ENCODE measurements at places on chromosomes 11 and 22. TPM values are rescaled to one million over a fixed set of nuclear protein-coding genes. Genes with fewer than 3 reads are reported as not detected.

SAMM50 gene
- 42.6 TPM for total RNA-seq

DNA sequence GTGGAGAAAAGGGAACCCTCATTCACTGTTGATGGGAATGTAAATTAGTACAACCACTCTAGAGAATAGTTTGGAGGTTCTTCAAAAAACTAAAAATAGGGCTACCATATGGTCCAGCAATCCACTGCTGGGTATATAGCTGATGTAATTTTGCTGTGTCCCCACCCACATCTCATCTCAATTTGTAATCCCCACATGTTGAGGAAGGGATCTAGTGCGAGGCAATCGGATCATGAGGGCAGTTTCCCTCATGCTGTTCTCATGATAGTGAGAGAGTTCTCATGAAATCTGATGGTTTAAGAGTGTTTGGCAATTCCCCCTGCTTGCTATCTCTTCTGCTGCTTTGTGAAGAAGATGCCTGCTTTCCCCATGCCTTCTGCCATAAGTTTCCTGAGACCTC is 17.1 kb upstream of the OR52M1 start:
- H3K4me1 ChIP-seq = no peaks in the 10 kb centered on the region
- H3K36me3 ChIP-seq = no peaks in the 10 kb centered on the region
- peaks cover 16% of the 10 kb centered on the region for H3K27me3 ChIP-seq
- no peak overlapping the region for H3K4me3 ChIP-seq
- no peak for DNase-seq

KCNQ1OT1 gene
- 3.9 TPM for total RNA-seq

DNA sequence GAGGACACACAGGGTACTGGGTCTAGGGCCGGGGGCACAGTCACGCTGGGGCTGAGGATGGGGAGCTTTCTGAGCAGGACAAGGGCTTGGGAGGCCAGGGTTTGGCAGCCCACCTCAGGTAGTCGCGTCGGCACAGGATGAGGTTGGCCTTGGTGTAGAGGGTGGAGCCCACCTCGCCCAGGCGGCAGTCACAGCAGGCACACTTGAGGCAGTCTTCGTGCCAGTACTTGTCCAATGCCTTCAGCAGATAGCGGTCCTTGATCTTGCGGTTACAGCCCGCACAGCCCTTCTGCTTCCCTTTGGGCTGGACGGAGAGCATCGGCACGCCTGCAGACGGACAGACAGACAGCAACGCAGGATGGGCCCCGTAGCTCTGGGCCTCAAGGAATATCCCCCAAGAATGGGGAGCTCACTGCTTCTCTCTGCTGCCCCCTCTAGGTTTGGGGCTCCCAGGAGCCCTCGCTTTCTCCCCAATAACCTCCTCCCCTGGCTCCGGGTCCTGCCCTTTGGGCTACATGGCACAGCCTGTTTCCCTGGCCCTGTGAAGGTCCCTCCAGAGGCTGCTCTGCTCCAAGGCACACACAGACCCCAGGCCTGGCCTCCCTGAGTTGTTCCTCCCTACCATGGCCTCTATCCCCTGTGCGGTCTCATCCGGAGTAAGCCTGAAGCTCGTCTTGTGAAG is 33.4 kb downstream of the LMO1 start:
- no peaks in the 10 kb centered on the region for H3K36me3 ChIP-seq
- H3K27me3 ChIP-seq = peaks cover 3% of the 10 kb centered on the region
- no peak overlapping the region for H3K27ac ChIP-seq
- DNase-seq = no peak
- no peaks in the 10 kb centered on the region for H3K4me1 ChIP-seq

SCN2B gene
- total RNA-seq = not detected

- no peak overlapping the region for H3K27ac ChIP-seq
- H3K4me3 ChIP-seq = no peak overlapping the region
- no peak for DNase-seq
- no peaks in the 10 kb centered on the region for H3K27me3 ChIP-seq
- no peaks in the 10 kb centered on the region for H3K36me3 ChIP-seq
Measured at GRCh38 chr11:61617515-61617914, 36.6 kb upstream of the SYT7 start.

- peaks cover 10% of the 10 kb centered on the region for H3K4me1 ChIP-seq
- no peak overlapping the region for H3K27ac ChIP-seq
- H3K27me3 ChIP-seq = peaks cover 50% of the 10 kb centered on the region
- DNase-seq = no peak
- no peak overlapping the region for H3K4me3 ChIP-seq
Measured at GRCh38 chr11:117871784-117872183, 4.7 kb downstream of the FXYD6 start.

DNA sequence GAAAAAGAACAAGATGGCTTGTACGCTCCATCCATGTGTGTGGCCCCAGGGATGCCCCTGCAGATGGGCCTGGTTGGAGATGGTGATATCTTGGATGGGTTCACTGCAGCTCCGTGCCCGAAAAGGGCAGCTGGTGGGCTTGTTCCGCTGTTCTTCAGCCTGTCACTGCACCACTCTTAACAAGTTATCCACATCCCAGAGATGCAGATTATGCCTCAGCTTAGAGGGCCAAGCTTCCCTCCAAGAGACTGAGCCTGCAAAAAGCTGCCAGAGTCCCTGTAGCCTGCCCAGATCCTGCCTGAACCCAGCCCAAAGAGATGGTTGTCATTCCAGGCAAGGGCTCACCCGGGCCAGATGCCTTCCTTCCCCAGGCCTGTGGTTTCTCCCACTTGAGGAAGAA is 308.0 kb downstream of the OPCML start:
- no peaks in the 10 kb centered on the region for H3K27me3 ChIP-seq
- H3K4me3 ChIP-seq = no peak overlapping the region
- H3K4me1 ChIP-seq = no peaks in the 10 kb centered on the region
- no peaks in the 10 kb centered on the region for H3K36me3 ChIP-seq

GRCh38 chr22:37510091-37510490 is 9.1 kb downstream of the CARD10 start:
- H3K27ac ChIP-seq = peak overlapping the region; percentile 64
- peaks cover 55% of the 10 kb centered on the region for H3K4me1 ChIP-seq
- no peak overlapping the region for H3K4me3 ChIP-seq
- peaks cover 15% of the 10 kb centered on the region for H3K36me3 ChIP-seq

SHANK2 gene
- total RNA-seq = 0.03 TPM

- DNase-seq = no peak
- H3K4me3 ChIP-seq = peak overlapping the region; percentile 60
- peaks cover 47% of the 10 kb centered on the region for H3K4me1 ChIP-seq
- no peaks in the 10 kb centered on the region for H3K27me3 ChIP-seq
- peak overlapping the region; percentile 92 for H3K27ac ChIP-seq
Measured at GRCh38 chr11:122068141-122068540, 47.9 kb downstream of the BLID start.

NAALADL1 gene
- total RNA-seq = not detected

OOSP1 gene
- total RNA-seq = not detected

FOLR2 gene
- total RNA-seq = not detected

GRCh38 chr11:118623269-118623655 is 15.8 kb downstream of the PHLDB1 start:
- no peaks in the 10 kb centered on the region for H3K27me3 ChIP-seq
- H3K27ac ChIP-seq = peak overlapping the region; percentile 93
- DNase-seq = no peak
- H3K4me1 ChIP-seq = peaks cover 50% of the 10 kb centered on the region
- H3K4me3 ChIP-seq = peak overlapping the region; percentile 83

DNA sequence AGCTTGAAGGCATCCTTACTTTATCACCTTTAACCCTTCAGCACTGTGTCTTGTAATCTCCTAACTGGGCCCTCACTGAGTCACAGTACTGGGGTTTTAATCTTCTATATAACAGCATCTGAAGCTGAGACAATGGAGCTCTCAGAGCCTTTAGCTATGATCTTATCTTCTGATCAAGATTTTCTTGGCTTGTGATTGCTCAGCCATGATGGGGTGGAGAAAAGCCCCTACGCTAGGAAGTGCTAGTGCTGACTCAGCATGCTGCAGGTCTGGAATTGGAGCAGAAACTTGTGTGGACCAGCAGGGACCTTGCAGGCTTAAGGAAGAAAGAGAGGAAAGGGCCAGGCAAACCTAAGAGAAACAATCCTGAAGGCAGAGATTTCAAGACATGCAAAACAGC is 71.7 kb upstream of the EED start:
- no peak overlapping the region for H3K4me3 ChIP-seq
- peaks cover 11% of the 10 kb centered on the region for H3K4me1 ChIP-seq
- DNase-seq = no peak
- H3K36me3 ChIP-seq = no peaks in the 10 kb centered on the region

- H3K4me3 ChIP-seq = no peak overlapping the region
- H3K36me3 ChIP-seq = no peaks in the 10 kb centered on the region
- H3K4me1 ChIP-seq = peaks cover 15% of the 10 kb centered on the region
Measured at GRCh38 chr22:20312396-20313191, 7.3 kb downstream of the DGCR6L start.

DNA sequence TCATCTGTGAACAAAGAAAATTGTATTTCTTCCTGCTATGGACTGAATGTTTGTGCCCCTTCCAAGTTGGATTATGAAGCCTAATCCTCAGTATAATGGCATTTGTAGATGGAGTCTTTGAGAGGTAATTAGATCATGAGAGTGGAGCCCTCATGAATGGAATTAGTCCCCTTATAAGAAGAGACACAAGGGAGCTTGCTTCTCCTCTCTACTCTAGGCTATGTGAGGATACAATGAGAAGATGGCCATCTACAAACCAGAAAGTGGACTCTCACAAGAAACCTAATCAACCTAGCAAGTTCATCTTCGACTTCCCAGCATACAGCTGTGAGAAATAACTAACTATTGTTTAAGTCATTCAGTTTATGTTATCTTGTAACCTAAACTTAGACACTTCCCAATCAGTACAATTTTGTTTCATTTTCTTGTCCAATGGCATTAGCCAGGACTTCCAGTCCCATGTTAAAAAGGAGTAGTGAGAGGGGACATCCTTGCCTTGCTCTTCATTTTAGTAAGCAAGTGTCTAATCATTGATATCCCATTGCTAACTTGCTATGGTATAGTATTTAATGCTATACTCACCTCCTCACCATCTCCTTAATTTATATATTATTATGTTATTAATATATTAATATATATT is 45.7 kb downstream of the PDGFD start:
- no peak for DNase-seq
- H3K27ac ChIP-seq = no peak overlapping the region
- H3K36me3 ChIP-seq = no peaks in the 10 kb centered on the region
- H3K27me3 ChIP-seq = no peaks in the 10 kb centered on the region

- no peak overlapping the region for H3K4me3 ChIP-seq
- no peaks in the 10 kb centered on the region for H3K27me3 ChIP-seq
- H3K27ac ChIP-seq = no peak overlapping the region
- peaks cover 12% of the 10 kb centered on the region for H3K4me1 ChIP-seq
- H3K36me3 ChIP-seq = peaks cover 3% of the 10 kb centered on the region
- DNase-seq = no peak
Measured at GRCh38 chr22:28394513-28395110, 285.0 kb downstream of the TTC28 start.

- no peak overlapping the region for H3K4me3 ChIP-seq
- peak overlapping the region; percentile 84 for H3K27ac ChIP-seq
- peaks cover 84% of the 10 kb centered on the region for H3K4me1 ChIP-seq
- no peak for DNase-seq
- H3K27me3 ChIP-seq = no peaks in the 10 kb centered on the region
Measured at GRCh38 chr11:35144806-35145205, 5.8 kb downstream of the CD44 start.

Measured in osteocyte (in vitro differentiated cells).